CD4-positive, alpha-beta T cell treated with Interleukin-6 for 4 hours (primary cell): ENCODE measurements at places on chromosomes 13 and 19.

- DNase-seq = no peak
Measured at GRCh38 chr19:57244513-57244912, 4.1 kb downstream of the ZNF805 start.

GRCh38 chr13:26872525-26873385, 112.2 kb upstream of the GPR12 start:
- DNase-seq = peak; percentile 43

GRCh38 chr19:46132508-46133100, 8.1 kb upstream of the IGFL3 start:
- no peak for DNase-seq

- DNase-seq = no peak
Measured at GRCh38 chr19:18596752-18597157, 8.2 kb downstream of the REX1BD start.

GRCh38 chr19:57888107-57888559, 704 bp downstream of the ZNF814 start:
- no peak for DNase-seq

GRCh38 chr13:110643324-110643723, 28.0 kb downstream of the NAXD start:
- no peak for DNase-seq

DNA sequence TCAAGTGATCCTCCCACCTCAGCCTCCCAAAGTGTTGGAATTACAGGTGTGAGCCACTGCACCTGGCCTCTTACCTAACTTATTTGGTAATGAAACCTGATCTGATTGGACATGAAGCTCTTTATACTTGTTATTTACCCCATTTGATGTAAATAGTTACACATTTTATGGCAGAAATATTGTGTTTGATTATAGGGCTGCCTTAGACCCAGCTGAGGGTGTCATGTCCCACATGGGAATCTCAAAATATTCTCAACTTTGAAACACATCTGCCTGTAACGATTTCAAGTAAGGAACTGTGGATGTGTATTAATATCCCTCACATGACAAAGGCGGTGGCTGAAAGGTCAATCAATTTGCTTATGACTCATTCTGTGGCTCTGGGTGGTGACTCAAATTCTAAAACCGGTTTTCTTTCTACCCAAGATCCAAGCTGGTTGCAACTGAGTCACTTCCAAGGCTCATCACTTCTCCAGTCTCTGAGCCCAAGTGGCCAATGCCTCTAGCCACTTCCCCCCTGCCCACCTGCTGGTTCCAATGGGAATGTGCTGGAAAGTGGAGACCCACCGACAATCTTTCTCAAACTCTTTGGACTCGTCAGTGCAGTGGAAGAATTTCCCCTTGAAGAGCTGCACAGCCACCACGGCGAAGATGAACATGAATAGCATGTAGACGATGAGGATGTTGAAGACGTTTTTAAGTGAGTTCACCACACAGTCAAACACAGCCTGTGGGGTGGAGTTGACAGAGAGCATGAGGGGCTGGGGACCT, 110.9 kb downstream of the IER2 start:
- peak; percentile 13 for DNase-seq

- no peak for DNase-seq
Measured at GRCh38 chr19:19259741-19260140, 13.4 kb downstream of the TM6SF2 start.

DNA sequence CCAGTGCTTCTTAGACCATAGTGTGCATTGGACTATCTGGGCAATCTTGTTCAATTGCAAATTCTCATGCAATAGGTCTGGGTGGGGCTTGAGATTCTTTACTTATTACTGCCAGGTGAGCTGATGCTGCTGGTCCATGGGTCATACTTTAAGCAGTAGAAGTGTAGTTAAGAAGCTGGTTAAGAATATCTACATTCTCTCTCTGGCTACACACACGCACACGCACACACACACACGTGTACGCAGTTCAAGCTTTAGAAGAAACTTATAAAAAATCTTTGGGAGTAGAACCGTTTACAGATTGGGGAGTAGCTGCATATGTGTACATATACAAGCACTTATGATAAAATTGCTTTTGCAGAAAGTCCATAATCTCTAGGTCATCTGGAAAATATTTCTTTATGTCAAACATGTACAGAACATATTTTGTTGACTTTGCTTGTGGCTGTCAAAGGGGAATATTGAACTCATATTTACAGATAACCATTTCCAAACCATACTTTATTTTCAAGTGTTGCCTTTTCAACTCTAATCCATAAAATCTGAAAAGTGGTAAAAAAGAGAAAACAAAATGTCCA, 99.7 kb downstream of the GPC6 start:
- DNase-seq = no peak

DNA sequence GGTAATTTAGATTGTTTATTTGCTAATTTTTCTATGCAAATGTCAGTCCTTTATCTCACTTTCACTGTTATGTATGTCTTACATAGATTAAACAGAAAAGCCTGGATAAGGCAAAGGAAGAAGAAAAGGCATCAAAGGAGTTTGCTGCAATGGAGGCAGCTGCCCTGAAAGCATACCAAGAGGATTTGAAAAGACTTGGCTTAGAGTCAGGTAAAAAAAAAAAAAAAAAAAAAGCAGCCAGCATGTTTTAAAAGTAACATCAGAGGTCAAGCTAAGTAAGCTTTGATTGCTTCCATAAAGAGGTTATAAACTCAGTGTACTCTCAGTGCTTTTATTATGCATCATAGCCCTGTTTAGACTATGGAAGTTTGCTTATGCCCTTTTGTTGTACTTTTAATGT, 3.8 kb downstream of the WBP4 start:
- DNase-seq = no peak

GRCh38 chr19:38839816-38840582, 8.4 kb upstream of the ECH1 start:
- DNase-seq = no peak

- no peak for DNase-seq
Measured at GRCh38 chr13:91934354-91934753, 535.9 kb downstream of the GPC5 start.

GRCh38 chr13:25114220-25114619, 18.3 kb downstream of the PABPC3 start:
- peak; percentile 39 for DNase-seq
